ENCODE measurements at places on chromosomes 11 and 22.

DNA sequence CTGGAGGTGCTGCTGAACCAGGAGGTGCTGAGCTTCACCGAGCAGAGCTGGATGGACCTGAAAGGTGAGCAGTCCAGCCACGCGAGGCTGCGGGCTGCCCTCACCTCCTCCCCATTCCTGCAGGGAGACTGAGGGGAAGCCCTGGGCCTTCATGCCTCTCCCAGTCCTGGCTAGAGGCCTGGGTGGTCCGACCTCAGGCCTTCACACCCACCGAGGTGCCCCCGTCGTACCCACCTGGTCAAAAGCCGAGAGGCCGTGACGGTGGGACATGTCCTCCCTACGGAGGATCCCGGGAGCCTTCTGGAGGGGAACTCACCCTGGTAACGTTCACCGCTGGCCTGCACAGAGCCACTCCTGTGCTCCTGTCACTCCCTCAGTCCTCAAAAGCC lies 5.1 kb downstream of the SUSD2 start:
- DNase-seq, result no peak

GRCh38 chr11:11334607-11335006 lies 18.4 kb downstream of the CSNK2A3 start:
- DNase-seq, result no peak

DNA sequence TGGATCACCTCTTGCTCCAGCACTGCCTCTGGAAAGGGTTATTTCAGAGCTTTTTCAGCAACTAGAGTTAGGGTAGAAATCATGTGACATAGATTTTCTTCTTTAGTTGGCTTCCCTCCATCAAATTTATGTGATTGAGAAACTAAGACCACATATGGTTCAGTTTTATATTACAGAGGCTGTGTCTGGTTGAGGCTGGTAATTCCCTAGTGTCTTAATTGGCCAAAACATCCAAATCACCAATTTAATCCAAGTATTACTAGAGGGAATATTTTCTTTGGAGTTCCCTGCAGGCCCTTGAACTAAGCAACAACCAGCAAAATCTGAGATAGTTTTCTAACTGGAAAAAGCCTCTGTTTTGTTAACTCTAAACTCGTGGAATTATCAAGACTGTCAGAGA lies 136.3 kb downstream of the ARHGAP42 start:
- DNase-seq, result no peak

DNA sequence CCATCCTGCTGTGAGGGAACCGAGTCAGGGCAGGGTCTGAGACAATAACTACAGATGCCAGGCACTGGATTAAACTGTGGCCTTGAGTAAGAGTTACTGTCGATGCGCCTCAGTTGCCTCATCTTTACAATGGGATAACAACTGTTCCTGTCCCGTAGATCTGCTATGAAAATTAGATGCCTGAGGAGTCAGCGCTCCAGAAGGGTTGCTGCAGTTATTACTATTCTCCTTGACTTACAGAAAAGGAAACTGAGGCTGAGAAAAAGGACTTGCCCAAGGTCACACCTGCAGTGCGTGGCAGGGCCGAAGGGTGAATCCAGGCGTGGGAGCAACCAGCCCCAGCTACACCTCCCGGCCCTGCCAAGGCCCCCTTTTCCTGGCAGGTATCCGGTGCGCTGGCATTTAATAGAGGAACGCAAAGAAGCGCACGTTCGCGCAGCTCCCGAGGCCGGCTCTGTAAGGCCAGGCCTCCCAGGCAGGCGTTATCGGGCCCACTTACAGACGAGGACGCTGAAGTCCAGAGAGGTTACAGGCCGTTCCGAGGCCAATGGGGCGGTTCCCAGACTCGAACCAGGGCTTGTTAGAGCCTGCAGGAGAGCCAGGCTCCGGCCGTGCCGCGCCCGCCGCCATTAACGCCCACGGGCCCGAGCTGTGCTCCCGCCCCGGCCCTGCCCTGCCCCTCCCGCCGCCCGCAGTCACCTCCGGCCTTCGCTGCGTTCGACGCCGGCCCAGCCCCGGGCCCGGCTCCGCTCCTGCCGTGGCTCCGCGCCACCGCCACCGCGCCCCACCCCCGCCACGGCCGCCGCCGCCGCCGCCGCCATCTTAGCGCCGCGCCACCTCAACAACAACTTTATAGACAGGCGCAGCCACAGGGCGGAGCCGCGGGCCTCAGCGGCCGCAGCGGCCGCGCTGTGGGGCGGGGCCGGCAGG lies at the start of gene C11orf68:
Gene C11orf68 (minus strand): TSS at position 852 of the 930 bp plus-strand sequence. CDS start 31 bp downstream, at position 821.
- DNase-seq, result no peak

GRCh38 chr11:61158691-61159381 lies 2.4 kb downstream of the VPS37C start:
- DNase-seq, result no peak

DNA sequence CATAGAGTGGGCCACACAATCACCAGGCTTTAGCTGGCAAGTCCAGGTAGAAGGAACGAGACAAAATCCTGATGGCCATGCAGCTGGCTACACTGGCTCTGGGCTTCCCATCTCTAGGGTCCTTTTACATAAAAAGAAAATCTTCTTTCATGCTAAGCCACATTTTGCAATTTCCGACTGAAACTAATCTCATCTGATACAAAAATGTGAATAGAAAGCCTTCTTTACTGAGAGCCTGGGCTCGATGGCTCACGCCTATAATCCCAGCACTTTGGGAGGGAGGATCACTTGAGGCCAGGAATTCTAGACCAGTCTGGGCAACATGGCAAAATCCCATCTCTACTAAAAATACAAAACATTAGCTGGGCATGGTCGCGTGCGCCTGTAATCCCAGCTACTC lies 67.2 kb downstream of the MICAL3 start:
- DNase-seq, result no peak

- DNase-seq, result no peak
Observed at GRCh38 chr11:67054836-67055523, 1.7 kb upstream of the RHOD start.

DNA sequence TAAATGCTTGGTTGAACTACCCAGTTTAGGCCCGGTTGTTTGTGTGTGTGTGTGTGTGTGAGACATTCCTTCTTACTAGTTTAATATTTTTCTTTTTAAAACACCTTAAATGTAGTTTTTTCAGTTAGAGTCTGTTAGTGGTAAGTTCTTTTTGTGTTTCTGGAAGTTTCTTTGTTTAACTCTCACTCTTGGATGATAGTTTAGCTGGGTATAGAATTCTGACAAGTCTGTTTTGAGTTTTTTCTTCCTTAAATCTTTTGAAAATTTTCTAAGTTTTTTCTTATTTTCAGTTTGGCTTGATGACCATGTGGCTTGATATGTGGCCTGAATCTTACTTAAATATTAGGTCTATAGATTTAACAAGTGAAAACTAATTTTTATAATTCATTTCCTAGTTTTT lies 60.1 kb downstream of the PDE3B start:
- DNase-seq, result no peak

- DNase-seq, result no peak
Observed at GRCh38 chr11:61969838-61970662, 2.6 kb upstream of the FTH1 start.

- DNase-seq, result no peak
Observed at GRCh38 chr11:76574406-76574805, 96.1 kb downstream of the LRRC32 start.

Data from stimulated activated CD8-positive, alpha-beta memory T cell treated with anti-CD3 and anti-CD28 coated beads, Interleukin-15, amount 100 ng/mL, for 24 hours (primary cell).